ENCODE measurements at places on chromosomes 1 and 21.

DNA sequence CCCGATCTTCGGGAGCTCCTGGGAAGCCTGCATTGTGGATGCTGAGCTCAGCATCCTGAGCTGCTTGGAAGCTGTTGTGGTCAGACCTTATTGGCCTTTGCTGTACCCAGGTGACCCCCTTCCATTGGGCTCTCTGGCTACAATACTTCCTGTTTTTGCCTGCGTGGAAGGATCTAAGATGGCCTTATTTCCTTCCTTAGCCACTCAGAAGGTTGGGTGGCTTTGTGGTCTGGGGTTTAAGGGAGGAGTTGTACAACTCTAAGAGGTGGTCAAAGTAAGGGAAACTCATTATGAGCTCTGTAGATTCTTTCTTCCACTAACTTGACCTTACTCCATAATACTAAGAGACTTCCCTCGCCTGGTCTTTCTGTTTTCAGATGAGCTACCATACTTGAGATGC lies 17.7 kb downstream of the PFKFB2 start:
- no peak for DNase-seq

- no peak for DNase-seq
These were observed 323.3 kb upstream of the DUSP10 start for GRCh38 chr1:222065234-222065633.

DNA sequence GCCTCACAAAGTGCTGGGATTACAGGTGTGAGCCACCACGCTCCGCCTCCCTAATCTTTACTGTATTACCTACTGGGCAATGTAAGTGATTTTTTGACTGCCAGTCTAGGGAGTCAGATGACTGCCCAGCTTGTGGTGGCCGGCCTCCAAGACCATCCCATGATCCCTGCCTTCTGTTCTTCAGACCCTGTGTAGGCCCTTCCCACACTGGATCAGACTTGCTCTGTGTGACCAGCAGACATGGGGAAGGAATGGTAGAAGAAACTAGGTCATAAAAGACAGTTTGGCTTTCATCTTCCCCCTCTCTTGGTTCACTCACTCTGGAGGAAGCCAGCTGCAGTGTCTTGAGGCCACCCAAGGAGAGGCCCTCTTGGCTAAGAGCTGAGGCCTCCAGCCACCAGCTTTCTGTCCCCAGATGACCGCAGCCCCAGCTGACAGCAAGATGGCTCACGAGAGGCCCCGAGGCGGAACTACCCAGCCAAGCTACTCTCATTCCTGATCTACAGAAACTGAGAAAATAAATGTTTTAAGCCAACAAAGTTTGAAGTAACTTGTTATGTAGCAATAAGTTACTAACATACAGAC lies 14.5 kb upstream of the CBR3 start:
- DNase-seq = no peak

- no peak for DNase-seq
These were observed 427.0 kb downstream of the HLX start for GRCh38 chr1:221306239-221306638.

- DNase-seq = no peak
These were observed 192.2 kb downstream of the PRDM2 start for GRCh38 chr1:13892198-13892597.

GRCh38 chr1:79822053-79822452 lies 815.5 kb upstream of the ADGRL4 start:
- DNase-seq = no peak
